ENCODE measurements at places on chromosomes 1 and 21.
A peak's percentile ranks its signal among the peaks of the same experiment; 100 is the strongest.

- DNase-seq: peak; percentile 82
Observed at GRCh38 chr1:15430787-15431570, 7.3 kb upstream of the CTRC start.

GRCh38 chr1:147721716-147722115 is 38.7 kb downstream of the GJA5 start:
- DNase-seq: no peak

DNA sequence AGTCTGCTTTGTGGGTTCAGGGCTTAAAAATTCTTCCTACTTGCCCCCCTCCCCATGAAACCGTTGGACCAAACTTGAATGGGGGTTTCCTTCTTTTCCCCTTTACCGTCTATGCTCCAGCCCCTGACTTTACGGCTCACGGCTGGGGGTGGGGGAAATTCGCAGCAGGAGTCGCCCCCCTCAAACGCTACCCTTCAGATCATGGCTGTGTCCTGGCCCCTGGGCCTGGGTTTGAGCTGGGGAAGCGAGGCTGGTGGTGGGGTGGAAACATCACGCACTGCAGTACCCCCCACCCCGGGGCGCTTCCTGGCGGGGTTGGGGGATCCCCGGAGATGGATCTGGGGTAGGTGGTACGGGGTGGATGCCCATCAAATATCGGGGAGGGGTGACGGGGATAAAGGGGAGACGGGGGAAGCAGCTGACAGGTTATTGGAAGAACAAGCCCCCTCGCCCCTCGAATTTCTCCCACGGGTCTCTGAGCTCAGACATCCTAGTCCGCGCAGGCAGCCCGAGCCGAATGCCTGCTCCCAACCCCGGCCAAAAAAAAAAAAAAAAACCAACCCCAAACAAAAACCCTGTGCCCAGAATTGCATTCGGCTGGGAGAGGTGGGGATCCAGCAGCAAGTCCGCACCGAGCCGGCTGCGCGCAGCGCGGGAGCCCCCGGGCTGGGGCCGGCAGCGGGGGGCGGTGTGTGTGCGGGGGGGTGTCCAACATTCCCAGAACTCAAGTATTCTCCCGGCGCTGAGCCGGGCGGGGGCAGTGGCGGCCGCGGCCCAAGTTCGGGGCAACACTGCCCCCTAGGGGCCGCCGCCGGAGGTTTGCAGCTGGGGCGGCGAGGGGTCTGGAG is 59.0 kb upstream of the ACOT11 start:
- peak; percentile 88 for DNase-seq

- DNase-seq: no peak
Observed at GRCh38 chr1:229535230-229535629, 23.3 kb downstream of the ABCB10 start.

- no peak for DNase-seq
Observed at GRCh38 chr1:208100906-208101305, 143.3 kb downstream of the PLXNA2 start.

DNA sequence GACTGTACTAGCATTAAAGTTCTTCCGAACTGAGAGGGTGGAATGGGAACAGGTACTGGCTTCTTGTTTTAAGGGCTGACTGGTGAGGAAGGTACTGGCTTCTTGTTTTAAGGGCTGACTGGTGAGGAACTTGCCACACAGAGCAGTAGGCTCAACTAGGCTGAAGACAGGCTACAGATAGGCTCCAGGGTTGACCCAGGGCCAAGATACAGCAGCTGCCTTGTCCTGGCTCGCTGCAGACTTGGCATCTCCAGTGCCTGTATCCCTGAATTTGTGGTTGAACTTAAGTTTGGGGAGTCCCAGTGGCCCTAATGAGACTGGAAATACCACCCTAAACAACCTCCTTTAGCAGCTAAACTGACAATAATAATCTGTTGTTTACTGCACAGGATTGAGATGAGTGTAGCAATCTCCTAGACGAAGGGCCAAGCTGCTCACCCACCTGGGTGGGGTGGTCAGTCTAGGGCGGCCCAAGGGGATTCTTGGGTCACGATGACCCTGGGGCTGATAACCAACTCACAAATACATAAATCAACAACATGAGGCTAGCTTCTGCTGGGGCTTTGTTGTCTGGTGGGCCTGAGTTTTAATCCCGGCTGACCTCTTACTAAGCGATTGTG is 227.1 kb downstream of the DISC1 start:
- DNase-seq: no peak

DNA sequence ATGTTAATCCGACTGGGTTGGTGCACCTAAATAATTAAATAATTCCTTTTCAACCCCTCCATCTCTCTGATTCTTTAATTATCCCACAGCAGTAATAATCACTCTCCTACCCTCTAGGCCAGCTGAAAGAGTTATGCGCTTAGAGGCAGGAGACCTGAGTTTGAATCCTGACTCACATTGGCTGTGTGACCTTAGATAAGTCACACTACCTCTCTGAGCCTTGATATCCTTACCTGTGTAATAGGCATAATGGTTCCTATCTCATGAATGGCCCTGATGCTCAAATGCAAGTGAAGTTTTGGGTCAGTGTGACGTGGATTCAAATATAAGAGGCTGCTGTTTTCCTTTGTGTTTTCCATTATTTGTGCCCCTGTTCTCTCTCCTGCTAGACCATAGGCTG is 8.1 kb downstream of the MYOM3 start:
- no peak for DNase-seq

GRCh38 chr1:98388441-98388840 is 273.1 kb upstream of the SNX7 start:
- DNase-seq: no peak
